ENCODE measurements at places on chromosomes 7 and 10. TPM values are rescaled to one million over a fixed set of nuclear protein-coding genes. Genes with fewer than 3 reads are reported as not detected.

Gene AS3MT
- total RNA-seq, result 0.94 TPM

Gene ZNF467
- 1.2 TPM for total RNA-seq

Gene GPR15LG
- total RNA-seq, result not detected

Gene VAX1
- total RNA-seq, result 1.7 TPM

All from A549 treated with RU486 at 1 μM for 4 hours (cell line).